ENCODE measurements at places on chromosomes 7 and 10.

GRCh38 chr7:2483494-2483893 is 7.3 kb upstream of the GRIFIN start:
- no peak for DNase-seq

DNA sequence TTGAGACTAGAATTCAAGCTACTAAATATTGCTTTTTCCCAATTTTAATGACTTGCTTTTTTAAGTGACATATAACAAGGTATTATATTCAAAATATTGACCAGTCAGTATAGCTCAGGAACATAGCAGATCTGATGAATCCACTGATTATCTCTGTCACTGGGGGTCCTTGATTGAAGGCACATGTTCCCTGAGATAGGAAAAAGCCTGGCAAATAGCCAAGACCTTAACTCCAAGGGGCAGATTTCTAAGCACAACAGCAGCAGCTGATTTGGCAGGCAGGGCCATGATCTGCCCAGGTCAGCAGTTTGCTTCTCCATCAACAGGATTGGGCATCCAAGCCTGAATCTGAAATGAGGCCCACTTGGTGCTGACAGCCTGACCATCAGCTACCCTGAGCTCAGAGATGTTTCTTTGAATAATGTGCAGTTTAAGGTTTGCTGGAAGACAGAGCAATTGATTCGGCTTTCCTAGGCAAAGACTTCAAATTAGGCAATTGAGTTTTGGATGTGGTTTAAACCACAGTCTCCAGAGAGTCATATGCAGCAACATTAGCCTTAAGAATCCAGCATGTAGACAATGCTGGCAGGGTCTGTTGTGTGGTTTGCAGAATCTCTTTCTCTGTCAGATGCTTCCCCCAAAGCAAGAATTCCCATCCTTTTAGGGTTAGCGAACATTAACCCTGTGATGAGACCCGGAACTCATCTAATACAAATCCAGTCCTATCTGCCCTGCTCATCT is 352.6 kb downstream of the ADRA2A start:
- DNase-seq = no peak

- DNase-seq = no peak
Observed at GRCh38 chr10:128169811-128170379, 43.7 kb upstream of the MKI67 start.

DNA sequence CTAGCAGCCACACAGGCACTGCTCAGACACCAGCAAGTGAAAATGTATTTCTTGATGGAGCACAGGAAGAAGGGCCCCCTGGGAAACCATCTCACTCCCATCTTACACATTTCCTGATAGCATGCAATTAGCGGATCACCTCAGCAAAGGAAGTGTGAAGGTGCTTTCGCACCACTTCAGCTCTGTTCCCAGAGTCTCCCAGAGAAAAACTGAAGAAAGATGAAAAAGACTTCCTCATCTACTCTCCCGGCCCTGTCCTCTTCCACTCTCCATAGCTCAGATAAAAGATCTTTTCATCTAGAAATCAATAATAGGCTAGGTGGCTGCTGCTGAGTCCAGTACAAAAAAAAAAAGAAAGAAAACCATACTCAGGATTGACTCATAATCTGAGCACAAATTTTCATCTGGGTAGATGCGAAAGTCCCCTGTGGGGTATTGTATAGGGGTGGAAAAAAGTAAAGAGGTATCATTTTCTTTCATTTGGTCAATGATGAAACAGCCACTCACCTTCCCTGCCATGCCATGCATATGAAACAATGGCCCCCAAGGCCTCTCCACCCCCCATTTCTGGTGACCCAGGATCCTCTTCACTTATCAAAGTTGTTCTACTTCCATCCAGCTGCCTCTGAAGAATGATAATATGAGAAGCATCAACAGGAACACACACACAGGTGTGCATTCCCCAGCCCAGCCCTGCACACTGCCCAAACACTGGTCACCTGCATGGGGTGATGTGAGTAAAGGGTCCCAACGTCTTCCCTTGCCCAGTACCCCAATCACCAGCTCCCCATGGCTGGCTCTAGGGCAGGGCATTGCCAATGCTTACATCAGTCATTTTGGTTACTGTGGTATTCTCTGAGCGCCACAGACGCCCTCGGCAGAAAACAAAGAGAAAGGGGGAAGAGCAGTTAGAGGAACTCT is 48.8 kb upstream of the DGKI start:
- DNase-seq = peak; percentile 71

- DNase-seq = no peak
Observed at GRCh38 chr10:79056736-79057391, 11.9 kb upstream of the ZMIZ1 start.

- DNase-seq = no peak
Observed at GRCh38 chr7:138066954-138067394, 9.3 kb upstream of the AKR1D1 start.

GRCh38 chr10:59362959-59363381 is 621 bp upstream of the FAM13C start:
- no peak for DNase-seq

DNA sequence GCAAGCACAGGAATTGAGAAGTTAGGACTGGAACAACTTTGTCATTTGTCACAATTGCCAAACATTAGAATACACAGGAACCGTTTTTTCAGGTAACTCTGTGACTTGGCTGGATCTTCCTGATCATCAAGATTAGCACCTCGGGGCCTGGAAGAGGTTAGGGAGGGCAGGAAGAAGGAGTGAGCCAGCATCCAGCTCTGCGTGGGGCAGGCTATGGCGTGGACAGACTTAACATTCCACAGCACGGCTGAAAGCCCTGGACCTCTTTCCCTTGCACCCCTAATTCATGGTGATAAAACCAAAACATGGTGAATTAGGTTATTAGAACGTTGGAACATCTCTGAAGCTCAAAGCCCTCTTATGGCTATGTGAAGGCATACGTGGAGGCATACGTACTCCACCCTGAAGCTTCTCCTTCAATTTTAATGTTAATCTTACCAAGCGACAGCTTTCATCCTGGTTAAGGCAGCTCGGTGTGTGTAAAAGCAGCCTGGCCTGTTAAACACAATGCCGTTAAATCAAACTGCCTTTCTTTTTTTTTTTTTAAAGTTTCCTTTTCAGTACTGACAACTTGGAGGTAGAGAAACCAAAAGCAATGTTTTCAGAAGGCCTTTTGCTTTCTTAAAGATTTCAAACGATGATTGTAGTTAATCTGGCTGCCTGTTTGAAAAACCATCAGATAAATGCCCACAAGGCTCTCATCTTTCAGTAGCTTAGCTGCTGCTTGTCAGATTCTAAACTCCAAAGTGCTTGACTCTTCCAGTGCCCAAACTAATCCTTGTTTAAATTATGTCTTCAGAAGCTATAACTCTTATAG is 4.5 kb downstream of the GRK5 start:
- peak; percentile 37 for DNase-seq

DNA sequence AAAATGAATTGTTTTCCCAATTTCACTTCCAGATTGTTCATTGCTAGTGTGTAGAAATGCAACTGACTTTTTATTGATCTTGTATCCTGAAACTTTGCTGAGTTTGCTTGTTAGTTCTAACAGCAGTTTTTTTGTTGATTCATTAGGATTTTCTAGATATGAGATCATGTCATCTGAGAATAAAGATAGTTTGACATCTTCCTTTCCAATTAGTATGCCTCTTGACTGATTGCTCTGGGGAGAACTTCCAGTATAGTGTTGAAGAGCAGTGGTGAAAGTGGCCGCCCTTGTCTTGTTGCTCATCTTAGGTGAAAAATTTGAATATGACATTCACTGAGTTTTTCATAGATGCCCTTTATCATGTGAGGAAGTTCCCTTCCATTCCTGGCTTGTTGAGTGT is 11.9 kb upstream of the SUN1 start:
- DNase-seq = peak; percentile 6

GRCh38 chr10:97320480-97321031 is 1.5 kb downstream of the FRAT1 start:
- DNase-seq = peak; percentile 15

GRCh38 chr7:100556541-100556940 is 17.2 kb downstream of the SAP25 start:
- DNase-seq = no peak

GRCh38 chr7:112060625-112061024 is 145.6 kb downstream of the DOCK4 start:
- no peak for DNase-seq

GRCh38 chr10:126939706-126940105 is 34.5 kb downstream of the DOCK1 start:
- DNase-seq = no peak

DNA sequence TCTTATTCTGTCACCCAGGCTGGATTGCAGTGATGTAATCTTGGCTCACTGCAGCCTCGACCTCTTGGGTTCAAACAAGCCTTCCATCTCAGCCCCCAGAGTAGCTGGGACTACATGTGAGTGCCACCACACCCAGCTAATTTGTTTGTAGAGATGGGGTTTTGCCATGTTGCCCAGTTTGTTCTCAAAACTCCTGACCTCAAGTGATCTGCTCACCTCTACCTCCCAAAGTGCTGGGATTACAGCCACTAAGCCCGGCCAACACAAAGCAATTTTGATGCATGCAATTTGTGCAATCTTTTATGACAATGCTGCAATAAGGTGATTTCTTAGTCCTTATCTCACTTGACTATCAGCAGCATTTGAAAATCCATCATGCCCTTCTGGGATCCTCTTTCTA is 333.1 kb downstream of the FRMD4A start:
- no peak for DNase-seq

GRCh38 chr7:23679898-23680413 is at the start of gene FAM221A:
FAM221A (plus strand) TSS chr7:23680199; CDS start chr7:23680219, 20 bp downstream.
- peak; percentile 80 for DNase-seq

DNA sequence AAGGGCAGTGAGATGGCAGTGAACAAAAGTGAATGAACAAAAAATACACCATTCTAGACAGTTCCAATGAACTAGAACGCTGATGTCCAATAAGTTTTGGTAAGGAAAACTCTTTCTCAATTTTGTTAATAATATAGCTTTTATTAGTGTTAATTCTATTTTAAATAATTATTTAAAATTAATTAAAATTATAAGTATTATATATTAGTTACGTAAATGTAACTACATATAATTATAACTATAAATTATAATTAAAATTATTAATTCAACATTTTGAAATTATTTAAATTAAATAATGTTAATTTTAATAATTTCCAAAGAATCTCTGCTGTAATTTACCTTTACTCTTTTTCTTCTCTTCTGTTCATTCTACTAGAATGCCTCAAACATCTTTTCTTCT is 5.4 kb downstream of the SRI start:
- no peak for DNase-seq

DNA sequence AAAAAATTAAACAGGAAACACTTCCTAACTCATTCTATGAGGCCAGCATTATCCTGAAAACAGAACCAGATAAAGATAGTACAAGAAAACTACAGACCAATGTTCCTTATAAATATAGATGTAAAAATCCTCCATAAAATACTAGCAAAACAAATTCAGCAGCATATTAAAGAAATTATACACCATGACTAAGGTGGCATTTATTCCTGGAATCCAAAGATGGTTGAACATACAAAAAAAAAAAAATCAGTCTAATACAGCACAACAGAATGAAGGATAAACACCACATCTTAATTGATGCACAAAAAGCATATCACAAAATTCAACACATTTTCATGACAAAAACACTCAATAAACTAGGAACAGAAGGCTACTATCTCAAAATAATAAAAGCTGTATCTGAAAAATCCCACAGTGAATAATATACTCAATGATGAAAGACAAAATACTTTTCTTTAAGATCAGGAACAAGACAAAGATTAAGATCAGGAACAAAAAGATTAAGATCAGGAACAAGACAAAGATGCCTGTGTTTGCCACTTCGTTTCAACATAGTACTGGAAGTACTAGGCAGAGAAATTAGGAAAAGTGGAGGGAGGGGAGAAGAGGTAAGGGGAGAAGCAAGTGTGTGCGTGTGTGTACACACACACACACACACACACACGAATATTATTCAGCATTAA is 95.6 kb downstream of the SNX13 start:
- DNase-seq = no peak

GRCh38 chr7:112511451-112512202 is 30.8 kb downstream of the LSMEM1 start:
- no peak for DNase-seq

- DNase-seq = peak; percentile 22
Observed at GRCh38 chr7:70177166-70177565, 578.9 kb downstream of the AUTS2 start.

- no peak for DNase-seq
Observed at GRCh38 chr10:88526501-88527105, 56.5 kb downstream of the RNLS start.

DNA sequence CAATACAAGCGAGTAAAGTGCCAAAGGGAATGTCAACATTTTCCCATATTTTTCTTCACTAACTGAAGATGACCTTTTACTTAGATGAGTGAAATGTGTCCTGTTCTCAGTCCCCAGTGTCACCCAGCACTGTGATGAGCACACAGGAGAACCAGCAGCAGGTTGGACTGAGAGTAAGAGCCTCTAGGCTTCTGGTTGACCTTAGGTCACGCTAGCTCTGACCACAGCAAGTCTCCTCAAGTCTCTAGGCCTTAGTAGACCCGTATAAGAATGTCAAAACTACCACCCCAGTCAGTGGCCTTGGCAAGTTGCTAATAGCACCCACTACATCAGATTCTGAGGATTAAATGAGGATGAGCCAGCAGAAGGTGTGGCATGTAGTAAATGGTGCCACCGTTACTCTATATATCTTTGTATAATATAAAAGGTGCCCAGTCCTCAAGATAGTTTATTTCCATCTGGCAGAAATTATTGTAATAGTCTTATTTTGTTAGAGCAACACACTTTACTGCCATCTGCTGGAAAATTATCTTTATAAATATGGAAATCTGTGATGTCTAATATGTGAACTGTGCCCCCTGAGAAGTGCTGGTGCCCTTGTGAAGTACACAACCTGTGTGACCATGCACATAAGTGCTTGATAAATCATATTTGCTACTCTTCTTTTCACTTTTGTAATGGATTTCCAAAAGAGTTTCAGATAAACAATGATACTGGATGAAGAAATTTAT is 75.7 kb downstream of the SPAG6 start:
- no peak for DNase-seq

- DNase-seq = no peak
Observed at GRCh38 chr7:73328696-73329095, 735 bp downstream of the FKBP6 start.

GRCh38 chr7:100017300-100017699 is 1.9 kb downstream of the ZKSCAN1 start:
- no peak for DNase-seq

- DNase-seq = no peak
Observed at GRCh38 chr7:70739646-70740210, 392.2 kb upstream of the GALNT17 start.

GRCh38 chr7:100053215-100053614 is 3.6 kb downstream of the ZSCAN21 start:
- DNase-seq = peak; percentile 36

DNA sequence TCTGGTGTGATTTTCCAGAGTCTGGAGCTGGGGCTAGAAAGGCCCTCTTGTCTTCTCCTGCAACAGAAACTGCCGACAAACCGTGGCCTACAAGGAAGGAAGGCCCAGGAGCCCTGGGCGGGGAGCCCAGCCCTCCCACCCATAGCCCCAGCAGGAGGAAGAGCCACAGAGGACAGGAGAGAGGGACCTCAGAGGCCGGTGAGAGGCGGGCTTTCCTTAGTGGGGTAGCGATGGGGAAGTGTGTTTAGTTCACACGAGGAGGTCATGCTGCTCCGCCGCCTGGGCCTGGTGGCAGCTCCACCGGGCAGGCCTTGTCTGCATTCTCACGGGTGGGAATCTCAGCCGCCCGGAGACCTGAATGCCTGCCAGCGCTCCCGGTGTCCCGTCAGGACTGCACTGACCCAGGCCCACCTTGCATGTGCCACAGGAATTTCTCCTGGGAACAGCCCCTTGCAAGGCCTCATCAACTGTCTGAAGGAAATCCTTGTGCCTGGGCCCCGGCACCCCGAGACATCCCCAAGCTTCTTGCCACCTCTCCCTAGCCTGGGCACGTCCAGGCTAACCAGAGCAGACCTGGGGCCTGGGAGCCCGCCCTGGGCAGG is 50.9 kb downstream of the ZNF467 start:
- no peak for DNase-seq

- no peak for DNase-seq
Observed at GRCh38 chr7:137846549-137846826, 286 bp downstream of the DGKI start.
